ENCODE measurements at places on chromosomes 16 and 17.

GRCh38 chr16:70653809-70654771 lies 7.7 kb downstream of the IL34 start:
- peak; percentile 80 for DNase-seq

GRCh38 chr16:27994686-27995085 lies 68.8 kb downstream of the GSG1L start:
- DNase-seq = no peak

- DNase-seq = no peak
Measured at GRCh38 chr16:53784291-53784690, 80.3 kb downstream of the FTO start.

DNA sequence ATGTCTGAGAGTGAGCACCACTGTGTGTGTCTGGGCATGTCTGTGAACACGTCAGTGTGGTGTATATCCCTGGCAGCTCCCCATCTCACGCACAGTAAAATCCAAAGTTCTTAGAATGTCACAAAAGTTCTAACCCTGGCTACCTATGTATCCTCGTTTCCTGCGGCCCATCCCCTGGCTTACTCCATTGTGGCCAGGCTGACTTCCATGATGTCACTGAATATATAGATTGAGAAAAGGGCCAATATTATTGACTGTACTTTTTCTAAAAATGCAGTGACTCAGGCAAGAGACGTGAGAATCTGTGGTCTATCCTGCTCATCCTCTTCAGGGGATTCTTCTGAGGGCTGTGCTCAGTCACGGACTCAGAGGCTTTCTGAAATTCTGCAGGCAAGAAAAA lies 963 bp upstream of the METTL22 start:
- DNase-seq = no peak

DNA sequence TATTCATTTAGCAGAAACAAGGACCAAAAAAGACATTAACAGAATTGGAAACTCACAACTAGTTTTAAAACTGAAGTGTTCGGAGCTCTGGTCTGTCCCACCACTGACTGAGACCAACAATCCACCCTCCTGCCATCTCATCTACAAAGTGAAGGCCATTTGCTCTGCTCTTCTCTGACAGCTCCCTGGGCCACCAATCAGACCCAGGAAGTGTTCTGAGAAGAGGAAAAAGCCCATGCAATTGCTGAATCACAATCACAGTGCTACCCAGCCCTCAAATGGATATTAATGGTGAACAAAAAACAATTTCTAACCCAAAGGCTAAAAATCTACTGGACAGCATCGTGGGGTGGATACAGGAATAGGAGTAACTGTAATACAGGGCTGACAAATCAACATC lies 2.1 kb downstream of the RPL23 start:
- no peak for DNase-seq

DNA sequence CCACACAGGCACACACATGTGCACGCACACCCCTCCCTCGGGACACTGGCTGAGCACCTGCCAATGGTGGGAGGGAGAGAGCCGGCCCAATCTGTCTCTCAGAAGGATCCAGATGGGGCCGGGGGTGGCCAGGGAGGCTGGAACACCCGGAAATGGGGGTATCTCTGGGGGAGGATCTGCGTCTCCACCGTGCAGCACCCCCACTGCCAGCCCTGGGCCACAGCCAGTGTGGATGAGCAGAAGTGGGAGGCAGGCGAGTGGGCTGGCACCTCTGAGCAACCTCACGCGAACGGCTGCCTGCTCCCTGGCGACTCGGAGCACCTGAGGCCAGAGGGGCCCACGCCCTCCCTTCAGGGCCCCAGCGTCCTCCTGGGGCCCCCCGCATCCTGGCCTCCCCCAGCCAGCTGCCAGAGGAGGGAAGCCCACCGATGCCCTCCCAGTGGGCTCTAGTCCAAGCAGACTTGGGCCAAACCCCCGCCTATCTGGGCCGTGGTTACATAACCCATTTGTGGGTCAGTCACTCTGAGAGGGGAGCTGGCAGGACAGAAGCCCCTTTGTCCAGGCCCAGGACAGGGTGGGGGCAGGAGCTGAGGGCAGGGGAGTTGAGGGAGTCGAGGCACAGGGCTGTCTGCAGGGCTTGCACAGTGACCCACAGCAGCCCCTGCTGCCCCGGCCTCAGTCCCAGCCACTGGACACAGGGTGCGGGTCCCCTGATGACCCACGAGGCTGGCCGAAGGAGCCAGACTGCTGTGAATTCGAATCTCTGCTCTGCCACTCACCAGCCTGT lies 5.6 kb downstream of the CASKIN1 start:
- no peak for DNase-seq

DNA sequence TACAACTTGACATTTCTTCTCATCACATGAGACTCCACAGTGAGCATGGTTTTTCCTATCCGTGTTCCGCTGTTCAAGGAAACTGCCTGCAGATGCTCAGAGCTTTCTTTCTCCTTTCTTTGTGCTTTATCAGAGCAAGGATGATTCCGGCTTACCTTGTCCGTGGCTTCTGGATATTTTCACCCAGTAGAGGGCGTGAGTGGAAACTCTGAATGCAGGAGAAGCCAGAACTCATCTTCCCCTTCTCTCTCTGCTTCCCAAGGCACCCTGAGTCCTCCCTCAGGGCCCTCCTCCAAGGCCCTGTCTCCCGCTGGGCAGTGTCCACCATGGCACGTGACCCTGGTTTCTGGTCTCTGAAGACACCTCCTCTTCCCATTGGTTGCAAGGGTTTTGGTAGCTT lies 721.1 kb upstream of the RBFOX1 start:
- peak; percentile 25 for DNase-seq

GRCh38 chr17:60640503-60640902 lies 37.1 kb upstream of the BCAS3 start:
- no peak for DNase-seq

GRCh38 chr17:45948881-45949624 lies 50.0 kb upstream of the STH start:
- DNase-seq = peak; percentile 40

DNA sequence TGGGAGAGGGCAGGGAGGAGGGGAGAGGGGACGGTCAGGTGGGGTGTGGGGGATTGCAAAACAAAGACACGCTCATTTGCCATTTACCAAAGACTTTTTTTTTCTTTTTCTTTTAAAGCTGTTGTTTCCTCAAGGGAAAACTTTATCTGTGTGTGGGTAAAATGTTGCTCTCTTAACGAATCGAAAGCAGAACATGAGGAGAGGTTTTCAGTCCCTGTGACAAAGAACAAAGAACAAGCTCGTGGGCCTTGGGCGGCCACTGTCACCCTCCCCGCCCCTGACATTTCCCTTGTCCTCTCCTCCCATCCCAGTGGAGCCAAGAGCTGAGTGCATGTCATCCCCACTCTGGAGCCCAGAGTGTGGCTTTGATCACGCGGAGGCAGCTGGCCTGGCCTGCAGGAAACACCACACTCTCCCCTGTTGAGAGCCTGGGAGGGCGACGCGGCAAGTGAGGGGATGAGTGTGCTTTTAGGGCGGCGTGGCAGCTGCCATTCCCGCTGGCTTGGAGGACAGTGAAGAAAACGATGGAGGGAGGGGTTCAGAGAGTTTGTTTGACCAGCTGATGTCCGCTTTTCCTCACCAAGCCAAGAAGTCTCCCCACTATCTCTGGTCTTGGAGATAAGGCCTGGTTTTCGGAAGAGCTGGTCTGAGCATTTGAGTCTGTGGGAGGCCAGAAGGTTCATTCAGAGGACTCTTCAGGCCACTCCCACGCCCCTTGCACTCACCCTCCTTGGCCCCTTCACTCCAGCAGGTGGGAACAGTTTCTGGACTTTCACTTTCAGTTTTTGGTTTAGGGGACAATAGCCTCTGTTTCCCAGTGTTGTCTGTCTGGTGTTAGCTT lies 11.4 kb downstream of the CCR7 start:
- no peak for DNase-seq

DNA sequence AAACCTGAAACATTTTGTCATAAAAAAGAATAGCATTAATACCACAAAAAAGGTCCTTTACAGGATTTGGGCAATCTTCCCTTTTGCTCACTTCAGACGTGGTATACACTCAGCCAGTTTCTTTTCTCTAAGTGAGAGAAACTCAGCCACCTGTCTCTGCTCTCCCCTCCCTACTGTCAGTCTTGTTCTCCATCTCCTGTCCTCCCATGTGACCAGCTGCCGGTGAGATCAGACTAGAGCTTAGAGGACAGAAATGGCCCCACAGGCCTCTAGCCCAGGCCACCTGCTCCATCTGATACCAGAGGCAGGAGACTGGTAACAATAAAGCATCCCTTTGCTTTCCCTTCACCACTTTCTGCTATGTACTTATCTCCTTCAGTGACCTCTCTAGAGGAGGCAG lies 34.9 kb downstream of the CMC2 start:
- DNase-seq = no peak

DNA sequence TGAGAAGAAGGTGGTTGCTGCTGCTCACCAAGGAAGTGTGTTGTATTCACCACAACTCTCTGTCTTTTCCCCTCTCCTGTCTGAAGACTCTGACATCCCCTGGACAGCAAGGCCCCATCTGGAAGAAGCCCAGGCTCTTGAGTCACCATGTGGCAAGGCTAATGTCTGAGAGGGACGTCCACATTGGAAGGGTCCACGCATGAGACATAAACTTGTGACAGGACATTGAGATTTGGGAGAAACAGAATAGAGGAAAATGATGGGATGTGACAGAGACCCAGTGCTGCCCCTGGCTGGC lies 176.5 kb downstream of the IRF8 start:
- no peak for DNase-seq

DNA sequence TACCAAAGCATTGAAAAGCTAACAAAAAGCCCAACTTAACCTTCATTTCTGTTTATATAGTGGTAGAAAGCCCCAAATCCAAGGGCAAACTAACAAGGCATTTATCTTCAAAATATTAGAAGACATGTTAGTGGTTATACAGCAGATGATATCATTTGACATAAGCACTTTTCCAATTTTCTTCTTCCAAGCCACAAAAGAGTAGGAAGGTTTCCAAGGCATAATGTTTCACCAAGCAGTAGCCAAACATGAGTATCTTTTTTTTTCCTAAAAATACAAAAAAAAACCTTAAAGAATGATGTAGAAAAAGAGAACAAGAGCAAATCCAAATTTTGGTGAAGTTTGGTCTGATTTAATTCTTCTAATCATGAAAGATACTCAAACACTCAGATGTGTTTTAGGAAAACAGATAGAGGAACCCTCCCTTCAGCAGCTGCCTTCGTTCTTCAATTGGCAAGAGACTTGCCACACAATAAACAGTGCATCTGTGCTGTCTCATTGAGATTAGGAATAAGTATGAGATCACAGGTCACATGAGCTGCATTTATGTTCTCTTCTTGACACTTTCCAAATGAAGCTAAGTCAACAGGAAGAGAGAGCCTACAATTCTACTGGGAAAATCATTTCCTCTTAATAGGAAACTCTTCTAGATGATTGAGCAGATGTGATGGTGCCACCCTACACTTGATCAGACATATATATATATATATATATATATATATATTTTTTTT lies 106.7 kb downstream of the TTC19 start:
- no peak for DNase-seq

DNA sequence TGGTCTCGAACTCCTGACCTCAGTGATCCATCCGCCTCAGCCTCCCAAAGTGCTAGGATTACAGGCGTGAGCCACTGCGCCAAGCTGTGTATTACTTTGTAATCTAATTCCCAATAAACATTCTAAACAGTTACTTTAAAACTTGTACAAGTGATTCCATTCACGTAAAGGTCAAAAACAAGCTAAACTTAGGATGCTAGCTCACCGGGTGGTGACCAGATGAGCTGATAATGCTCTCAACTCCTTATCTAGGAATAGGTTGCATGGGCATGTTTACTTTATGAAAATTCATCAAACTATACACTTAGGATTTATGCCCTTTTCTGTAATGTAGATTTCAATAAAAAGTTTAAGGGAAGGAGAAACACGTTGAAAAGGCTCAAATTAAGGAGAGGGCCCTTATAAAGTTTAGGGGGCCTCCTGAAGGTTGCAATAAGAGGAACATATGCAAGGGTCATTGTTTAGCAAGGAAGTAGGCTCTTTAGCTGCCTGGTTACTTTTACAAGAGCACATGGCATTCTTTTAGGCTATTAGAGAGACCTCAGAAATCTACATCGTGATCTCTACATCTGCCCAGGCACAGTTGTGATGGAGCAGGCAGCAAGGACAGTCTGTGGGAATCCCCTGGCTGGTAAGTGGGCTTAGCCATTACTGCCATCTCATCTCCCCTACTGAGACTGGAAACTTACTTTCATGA lies 13.3 kb downstream of the CDR2 start:
- no peak for DNase-seq

DNA sequence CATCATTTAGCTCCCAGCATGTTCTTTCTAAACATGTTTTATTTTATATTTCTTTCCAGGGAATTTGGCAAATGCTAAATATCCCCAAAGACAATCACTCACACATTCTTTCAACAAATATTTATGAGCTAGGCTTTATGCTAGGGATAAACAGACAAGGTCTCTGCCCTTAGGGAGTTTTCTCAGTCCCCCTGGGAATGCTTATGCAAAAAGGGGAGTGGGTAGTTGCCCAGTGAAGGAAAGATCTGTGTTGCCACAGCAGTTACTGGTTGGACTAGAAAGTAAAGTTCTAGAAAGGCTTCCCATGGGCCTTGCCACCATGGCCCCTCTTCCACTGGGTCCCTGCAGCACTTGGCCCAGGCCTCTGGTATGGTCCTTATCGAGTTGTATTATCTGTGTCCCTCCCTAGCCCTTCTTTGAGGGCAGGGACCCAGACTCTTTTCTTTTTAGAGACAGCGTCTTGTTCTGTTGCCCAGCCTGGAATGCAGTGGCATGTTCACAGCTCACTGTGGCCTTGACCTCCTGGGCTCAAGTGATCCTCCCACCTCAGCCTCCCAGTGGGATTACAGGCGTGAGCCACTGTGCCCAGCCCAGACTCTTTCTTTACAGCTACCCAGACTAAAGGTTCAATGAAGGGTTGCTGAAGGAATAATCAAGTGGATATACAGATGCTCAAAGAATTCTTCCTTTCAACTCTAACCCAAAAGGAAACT lies 78.0 kb downstream of the YPEL2 start:
- DNase-seq = no peak

GRCh38 chr17:45357364-45357997 lies 40.7 kb upstream of the MAP3K14 start:
- no peak for DNase-seq

- DNase-seq = no peak
Measured at GRCh38 chr17:51115179-51115578, 5.5 kb downstream of the SPAG9 start.

GRCh38 chr16:67719778-67720144 lies 645 bp upstream of the GFOD2 start:
- no peak for DNase-seq

GRCh38 chr17:14373614-14374259 lies 72.9 kb downstream of the HS3ST3B1 start:
- DNase-seq = no peak

GRCh38 chr17:73313526-73314127 lies 1.8 kb upstream of the CDC42EP4 start:
- DNase-seq = peak; percentile 44

GRCh38 chr16:80583466-80583865 lies 42.7 kb downstream of the DYNLRB2 start:
- no peak for DNase-seq

GRCh38 chr17:81342269-81343070 lies 47.4 kb upstream of the SLC38A10 start:
- no peak for DNase-seq

- DNase-seq = no peak
Measured at GRCh38 chr17:17413821-17414220, 63.0 kb upstream of the MED9 start.
